ENCODE measurements at places on chromosomes 3 and 15. TPM values are rescaled to one million over a fixed set of nuclear protein-coding genes. Genes with fewer than 3 reads are reported as not detected.

CCR9 gene
- not detected for total RNA-seq

DNA sequence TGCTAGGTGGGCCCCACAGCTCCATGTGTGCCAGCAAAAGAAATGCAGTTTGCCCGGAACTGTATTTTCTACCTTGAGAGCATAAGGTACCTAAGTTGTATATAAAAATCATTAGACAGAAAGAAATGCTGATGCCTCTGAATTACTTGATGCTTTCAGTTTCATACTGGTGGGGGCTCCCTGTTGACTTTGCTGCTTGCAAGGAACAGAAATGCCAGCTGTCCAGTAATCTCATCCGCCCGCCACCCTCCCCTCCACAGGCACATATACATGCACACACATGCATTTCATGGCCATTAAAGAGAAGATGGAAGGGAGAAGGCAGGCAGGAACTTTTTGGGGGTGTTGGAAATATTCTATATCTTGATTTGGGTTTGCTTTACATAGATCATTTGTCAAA is 38.4 kb downstream of the LIMD1 start:
- DNase-seq = no peak

- no peak for DNase-seq
Observed at GRCh38 chr15:90817117-90818057, 51.0 kb upstream of the FURIN start.

GRCh38 chr3:106018929-106019550 is 150.2 kb upstream of the CBLB start:
- no peak for DNase-seq

- no peak for DNase-seq
Observed at GRCh38 chr3:187247398-187247797, 44.1 kb downstream of the MASP1 start.

DNA sequence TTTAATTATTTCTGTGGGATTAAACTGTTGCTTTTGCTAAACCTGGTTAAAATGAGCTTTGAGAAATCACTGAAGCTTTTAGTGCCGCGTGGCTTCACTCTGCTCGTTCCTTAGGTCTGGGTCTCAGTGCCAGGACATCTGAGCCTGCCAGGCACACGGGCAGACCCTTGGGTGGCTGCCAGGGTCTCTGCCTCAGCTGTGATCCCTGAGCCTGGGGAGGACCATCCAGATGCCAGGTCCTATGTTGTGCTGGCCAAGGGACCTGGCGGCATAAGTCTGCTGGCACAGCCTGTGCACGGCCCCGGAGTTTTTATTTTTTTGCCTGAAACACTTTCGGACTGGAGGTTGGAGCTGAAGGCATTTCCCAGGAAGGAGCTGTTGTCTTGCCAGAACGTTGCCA is 328.1 kb downstream of the LRTM1 start:
- DNase-seq = no peak

GRCh38 chr15:67216859-67217258 is 37.6 kb downstream of the AAGAB start:
- no peak for DNase-seq

DNA sequence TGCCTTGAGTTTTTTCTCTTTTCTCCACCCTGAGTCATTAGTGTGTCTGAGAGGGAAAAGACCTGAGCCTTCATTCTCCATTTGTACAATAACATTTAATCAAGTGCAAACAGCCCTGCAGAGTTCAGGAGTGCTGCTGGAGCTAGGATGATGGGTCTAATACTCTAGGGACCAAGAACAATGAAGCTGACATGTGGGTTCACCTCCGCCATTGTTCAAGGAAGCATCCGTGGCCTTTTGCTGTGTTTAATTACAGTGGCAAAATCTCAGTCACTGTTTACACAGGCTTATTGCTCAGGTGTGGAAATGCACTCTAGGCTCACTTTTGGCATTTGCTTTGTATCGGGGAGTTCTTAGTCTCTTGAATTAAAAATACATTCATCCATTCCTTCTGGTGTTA is 259.6 kb downstream of the LRTM1 start:
- no peak for DNase-seq

RBP2 gene
- not detected for total RNA-seq

DNA sequence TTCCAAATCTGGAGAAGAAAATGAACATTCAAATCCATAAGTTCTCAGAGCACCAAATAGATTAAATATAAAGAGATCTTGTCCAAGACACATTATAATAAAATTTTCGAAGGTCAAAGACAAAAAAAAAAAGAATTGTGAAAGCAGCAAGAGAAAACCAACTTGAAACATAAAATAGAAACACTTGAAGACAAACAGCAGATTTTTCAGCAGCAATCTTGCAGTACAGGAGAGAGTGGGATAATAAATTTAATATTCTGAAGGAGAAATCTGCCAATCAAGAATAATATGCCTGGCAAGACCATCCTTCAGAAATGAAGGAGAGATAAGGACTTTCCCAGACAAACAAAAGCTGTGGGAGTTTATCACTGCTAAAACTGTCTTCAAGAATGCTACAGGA is 150.5 kb upstream of the COL8A1 start:
- DNase-seq = no peak

DNA sequence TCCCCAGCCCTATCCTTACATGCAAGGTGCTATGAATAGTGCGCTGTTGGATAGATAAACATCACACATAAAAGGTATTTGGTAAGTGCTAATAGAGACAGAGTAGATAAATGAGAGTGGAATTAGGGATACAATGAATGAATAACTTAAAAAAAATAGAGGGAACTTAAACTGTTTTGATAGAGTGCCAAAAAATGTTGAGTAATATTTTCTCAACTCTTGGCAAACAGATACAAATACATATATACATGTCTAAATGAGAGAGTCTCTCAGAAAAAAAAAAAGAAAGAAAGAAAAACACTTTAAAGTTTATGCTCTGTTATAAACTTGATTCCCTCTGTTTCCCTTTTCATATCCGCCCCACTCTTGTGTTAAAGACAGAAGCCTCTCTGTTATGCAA is 667.4 kb downstream of the ROBO2 start:
- no peak for DNase-seq

- DNase-seq = no peak
Observed at GRCh38 chr15:27847775-27848710, 251.1 kb downstream of the OCA2 start.

PLA1A gene
- 6.7 TPM for total RNA-seq

Data from right atrium auricular region (tissue), 2 donors.